ENCODE measurements at places on chromosomes 11 and 22. TPM values are rescaled to one million over a fixed set of nuclear protein-coding genes. Genes with fewer than 3 reads are reported as not detected.
A peak's percentile ranks its signal among the peaks of the same experiment; 100 is the strongest.

DNA sequence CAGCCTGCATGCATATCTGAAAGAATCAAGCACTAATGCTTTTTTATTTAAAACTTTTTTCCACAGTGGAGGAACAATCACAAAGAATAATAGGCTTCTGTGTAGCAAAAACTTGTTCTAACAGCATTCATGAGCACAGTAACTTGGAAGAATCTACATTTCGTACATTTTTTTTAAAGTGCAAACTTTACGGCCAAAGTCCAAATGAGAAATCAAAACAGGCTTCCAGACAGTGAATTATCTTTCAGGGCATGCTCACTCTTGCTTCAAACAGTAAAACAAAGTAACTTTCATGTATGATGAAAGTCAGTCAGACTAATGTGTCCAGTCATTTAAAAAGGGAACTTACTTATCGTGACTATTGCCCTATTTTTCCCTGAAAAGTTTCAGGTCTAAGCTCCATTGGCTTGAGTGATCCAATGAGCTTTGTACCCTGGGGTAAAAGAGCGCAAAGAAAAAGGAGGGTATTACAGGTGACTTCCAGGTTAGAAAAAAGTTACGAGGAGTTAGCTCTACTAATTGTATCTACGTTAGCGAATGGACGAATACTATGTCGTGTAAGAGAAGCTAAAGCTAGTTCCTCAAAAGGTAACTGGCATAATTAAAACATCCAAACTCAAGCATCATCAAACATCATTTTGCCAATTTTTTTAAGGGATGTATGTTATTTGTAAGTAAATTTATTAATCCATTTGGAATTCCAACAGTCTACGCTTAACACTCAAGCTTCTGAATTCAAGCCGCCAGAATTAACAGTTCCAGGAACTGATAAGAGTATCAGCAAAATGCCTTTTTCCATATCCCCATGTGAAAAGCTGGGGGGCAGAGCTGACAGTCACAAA is 1.7 kb downstream of the PICALM start:
- H3K36me3 ChIP-seq = no peaks in the 10 kb centered on the region
- H3K27ac ChIP-seq = peak overlapping the region; percentile 98
- H3K4me1 ChIP-seq = no peaks in the 10 kb centered on the region
- no peaks in the 10 kb centered on the region for H3K27me3 ChIP-seq
- peak overlapping the region; percentile 98 for H3K4me3 ChIP-seq

GRCh38 chr22:30922151-30922611 is 46.4 kb downstream of the MORC2 start:
- no peak overlapping the region for H3K4me3 ChIP-seq
- H3K27me3 ChIP-seq = no peaks in the 10 kb centered on the region
- no peak overlapping the region for H3K27ac ChIP-seq
- peaks cover 34% of the 10 kb centered on the region for H3K36me3 ChIP-seq
- H3K4me1 ChIP-seq = no peaks in the 10 kb centered on the region

NUP50 gene
- polyA plus RNA-seq = 18.8 TPM

GRCh38 chr11:41074318-41074717 is 385.1 kb downstream of the LRRC4C start:
- H3K4me1 ChIP-seq = no peaks in the 10 kb centered on the region
- no peak for DNase-seq
- no peaks in the 10 kb centered on the region for H3K36me3 ChIP-seq
- no peaks in the 10 kb centered on the region for H3K27me3 ChIP-seq
- H3K4me3 ChIP-seq = no peak overlapping the region
- H3K27ac ChIP-seq = no peak overlapping the region

DNA sequence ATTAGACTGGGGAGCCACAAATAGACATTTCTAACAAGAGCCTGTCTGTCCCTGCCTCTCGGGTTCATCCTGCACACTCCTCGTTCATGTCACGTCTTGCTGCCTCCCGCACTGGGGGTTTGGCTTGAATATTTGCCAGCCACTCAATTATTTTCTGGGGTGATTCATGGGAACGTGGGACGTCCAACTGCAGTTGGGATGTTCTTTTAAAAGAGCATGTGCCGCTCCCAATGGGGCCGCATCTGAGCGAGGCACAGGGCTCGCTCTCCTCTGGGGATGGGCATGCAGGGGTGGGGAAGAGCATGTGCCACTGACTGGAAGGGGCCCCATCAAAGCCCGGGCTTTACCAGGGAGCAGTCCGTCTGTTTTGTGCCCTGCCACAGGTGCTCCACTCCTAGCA is 43.4 kb downstream of the PARVG start:
- no peak overlapping the region for H3K4me3 ChIP-seq
- no peaks in the 10 kb centered on the region for H3K36me3 ChIP-seq
- H3K27me3 ChIP-seq = no peaks in the 10 kb centered on the region
- DNase-seq = no peak

DNA sequence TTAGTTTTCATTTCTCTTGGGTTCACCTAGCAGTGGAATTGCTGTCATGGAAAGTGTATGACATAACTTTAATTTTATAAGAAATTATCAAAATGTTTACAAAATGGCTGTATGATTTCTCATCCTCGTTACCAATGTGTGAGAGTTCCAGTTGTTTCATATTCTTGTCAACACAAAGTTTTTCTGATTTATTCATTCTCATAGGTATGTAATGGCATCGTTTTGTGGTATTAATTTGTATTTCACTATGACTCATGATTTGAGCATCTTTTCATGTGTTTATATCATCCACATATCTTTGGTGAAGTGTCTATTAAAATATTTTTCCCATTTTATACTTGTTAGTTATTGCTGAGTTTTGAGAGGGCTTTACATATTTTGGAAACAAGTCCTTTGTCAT is 5.5 kb downstream of the FAM111B start:
- no peak for DNase-seq
- no peak overlapping the region for H3K27ac ChIP-seq

DNA sequence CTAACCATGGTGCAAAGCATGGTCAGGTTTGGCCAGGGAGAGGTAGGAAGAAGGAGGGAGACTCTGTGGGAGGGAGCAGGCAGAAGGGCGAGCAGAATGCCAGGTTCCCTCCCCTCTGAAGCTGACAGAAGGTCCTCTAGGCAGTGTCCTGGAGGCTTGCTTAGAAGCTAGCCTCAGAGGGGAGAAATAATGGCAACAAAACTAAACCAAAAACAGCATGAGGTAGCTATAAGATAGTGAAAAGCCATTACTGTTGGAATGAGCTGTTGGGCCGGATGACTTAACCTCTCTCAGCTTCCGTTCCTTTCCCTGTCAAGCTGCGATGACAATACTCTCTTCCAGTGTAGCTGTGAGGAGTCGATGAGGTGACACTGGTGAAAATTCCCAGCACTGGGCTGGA is 36.6 kb downstream of the RASSF10 start:
- no peaks in the 10 kb centered on the region for H3K27me3 ChIP-seq
- H3K36me3 ChIP-seq = no peaks in the 10 kb centered on the region
- H3K4me1 ChIP-seq = no peaks in the 10 kb centered on the region
- DNase-seq = no peak
- no peak overlapping the region for H3K27ac ChIP-seq

DERL3 gene
- polyA plus RNA-seq = 2.0 TPM

GRCh38 chr11:76783896-76784813 is 999 bp downstream of the TSKU start:
- H3K4me3 ChIP-seq = peak overlapping the region; percentile 91
- no peaks in the 10 kb centered on the region for H3K27me3 ChIP-seq
- H3K4me1 ChIP-seq = no peaks in the 10 kb centered on the region

DNA sequence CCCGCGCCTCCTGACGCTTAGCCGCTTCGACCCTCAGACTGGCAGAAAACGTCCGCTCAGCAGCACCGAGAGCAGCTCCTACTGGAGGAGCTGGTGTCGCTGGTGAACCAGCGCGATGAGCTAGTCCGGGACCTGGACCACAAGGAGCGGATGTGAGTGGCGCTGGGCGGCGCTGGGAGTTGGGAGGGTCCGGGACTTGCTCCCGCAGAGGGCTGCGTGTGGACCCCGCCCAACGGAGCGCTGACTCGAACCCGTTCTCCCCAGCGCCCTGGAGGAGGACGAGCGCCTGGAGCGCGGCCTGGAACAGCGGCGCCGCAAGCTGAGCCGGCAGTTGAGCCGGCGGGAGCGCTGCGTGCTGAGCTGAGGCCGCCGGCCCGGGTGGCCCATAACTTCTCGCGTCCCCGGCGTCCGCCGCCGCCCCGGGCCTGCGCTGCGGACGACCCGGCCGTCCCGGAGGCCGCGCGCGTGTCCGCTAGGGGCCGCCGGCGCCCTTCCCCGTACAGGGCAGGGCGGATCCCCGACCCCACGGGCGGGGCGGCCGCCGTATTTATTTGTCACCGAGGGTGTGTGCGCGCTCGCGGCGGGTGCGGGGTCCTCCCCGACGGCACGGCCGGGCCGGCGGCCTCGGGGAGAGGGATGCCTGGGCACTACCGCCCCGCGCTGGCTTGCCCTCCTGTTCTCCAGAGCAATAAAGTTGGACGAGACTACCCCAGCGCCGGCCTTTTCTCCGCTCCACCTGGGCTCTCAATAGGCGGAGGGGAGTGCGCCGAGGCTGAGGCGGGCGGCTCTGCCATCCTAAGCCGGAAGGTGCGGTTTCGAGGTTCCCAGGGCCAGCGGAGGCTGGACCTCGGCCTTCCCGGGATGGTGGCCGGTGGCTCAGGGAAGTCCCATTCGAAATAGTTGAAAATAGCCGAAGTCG is 3.4 kb downstream of the KCNK7 start:
- H3K4me3 ChIP-seq = peak overlapping the region; percentile 13
- H3K36me3 ChIP-seq = peaks cover 73% of the 10 kb centered on the region
- peaks cover 2% of the 10 kb centered on the region for H3K4me1 ChIP-seq

- no peak overlapping the region for H3K4me3 ChIP-seq
- no peak for DNase-seq
- H3K36me3 ChIP-seq = no peaks in the 10 kb centered on the region
- peaks cover 6% of the 10 kb centered on the region for H3K4me1 ChIP-seq
- no peak overlapping the region for H3K27ac ChIP-seq
These were observed 5.5 kb upstream of the TMPRSS13 start for GRCh38 chr11:117934526-117935307.

GRCh38 chr11:73907191-73907590 is 30.4 kb downstream of the PAAF1 start:
- H3K4me1 ChIP-seq = no peaks in the 10 kb centered on the region
- no peak for DNase-seq
- H3K27me3 ChIP-seq = no peaks in the 10 kb centered on the region
- H3K36me3 ChIP-seq = peaks cover 2% of the 10 kb centered on the region

DNA sequence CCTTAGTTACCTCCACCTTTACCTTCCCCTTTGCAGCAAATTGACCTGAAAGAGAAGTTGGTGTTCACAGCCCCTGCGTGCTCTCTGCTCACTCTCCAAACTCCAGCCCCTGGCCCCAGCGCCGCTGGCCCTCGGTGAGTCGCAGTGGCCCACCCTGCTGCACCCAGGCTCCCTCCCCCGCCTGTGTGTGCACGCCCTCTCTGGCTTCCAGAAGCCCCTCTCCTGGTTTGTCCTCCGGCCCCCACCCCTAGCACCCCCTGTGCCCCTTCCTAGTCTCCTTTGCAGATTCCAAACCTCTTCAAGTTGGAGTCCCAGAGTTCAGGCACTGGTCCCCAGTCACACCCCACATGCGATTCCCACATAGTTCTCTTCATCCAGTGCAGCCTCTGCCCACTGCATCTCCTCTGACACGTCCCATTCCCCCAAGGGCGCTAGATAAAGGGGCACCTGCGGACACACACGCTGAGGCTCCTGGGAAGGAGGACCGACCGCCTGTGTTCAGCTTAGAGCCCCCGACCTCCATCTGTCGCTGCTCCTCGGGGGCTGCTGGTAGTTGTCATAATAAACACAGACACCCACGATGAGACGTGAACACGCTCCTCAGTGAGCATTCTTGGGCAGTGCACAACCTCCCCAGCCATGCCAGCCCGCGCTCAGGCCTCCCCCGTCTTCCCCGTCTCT is 1.5 kb upstream of the PHRF1 start:
- peaks cover 37% of the 10 kb centered on the region for H3K4me1 ChIP-seq
- peaks cover 22% of the 10 kb centered on the region for H3K27me3 ChIP-seq
- H3K4me3 ChIP-seq = peak overlapping the region; percentile 64
- no peak for DNase-seq
- no peaks in the 10 kb centered on the region for H3K36me3 ChIP-seq
- no peak overlapping the region for H3K27ac ChIP-seq

- peak overlapping the region; percentile 84 for H3K4me3 ChIP-seq
- peaks cover 22% of the 10 kb centered on the region for H3K4me1 ChIP-seq
- H3K27me3 ChIP-seq = no peaks in the 10 kb centered on the region
- peak; percentile 79 for DNase-seq
- peaks cover 20% of the 10 kb centered on the region for H3K36me3 ChIP-seq
- H3K27ac ChIP-seq = peak overlapping the region; percentile 85
These were observed 695 bp downstream of the PEX26 start for GRCh38 chr22:18078329-18079041.

GRCh38 chr11:87092159-87092558 is 54.4 kb downstream of the TMEM135 start:
- no peaks in the 10 kb centered on the region for H3K27me3 ChIP-seq
- no peak for DNase-seq
- peaks cover 2% of the 10 kb centered on the region for H3K36me3 ChIP-seq

DNA sequence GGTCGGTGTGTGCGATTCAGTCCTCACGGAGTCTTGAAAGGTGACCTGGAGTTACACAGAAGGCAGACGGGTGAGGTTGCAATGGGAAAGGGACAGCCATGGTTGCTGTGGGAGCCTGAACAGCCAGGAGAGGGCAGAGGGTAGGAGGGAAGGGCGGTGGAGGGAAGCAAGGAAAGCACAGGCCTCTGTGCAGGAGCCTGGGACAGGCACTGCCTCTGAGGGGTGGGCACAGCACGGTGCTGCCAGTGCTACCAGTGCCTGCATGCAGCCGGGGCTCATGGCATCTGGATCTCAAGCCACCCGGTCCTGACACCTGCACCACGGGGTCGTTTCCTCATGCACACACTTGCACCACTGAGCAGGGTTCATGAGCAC is 401.0 kb downstream of the TBC1D22A start:
- no peaks in the 10 kb centered on the region for H3K4me1 ChIP-seq
- no peaks in the 10 kb centered on the region for H3K27me3 ChIP-seq
- H3K36me3 ChIP-seq = no peaks in the 10 kb centered on the region
- no peak for DNase-seq
- H3K27ac ChIP-seq = no peak overlapping the region

- no peak overlapping the region for H3K4me3 ChIP-seq
- no peaks in the 10 kb centered on the region for H3K4me1 ChIP-seq
- H3K27me3 ChIP-seq = no peaks in the 10 kb centered on the region
- no peak overlapping the region for H3K27ac ChIP-seq
These were observed 210.4 kb downstream of the SNX19 start for GRCh38 chr11:130705670-130706421.

GRCh38 chr22:37430941-37431340 is 3.7 kb upstream of the ELFN2 start:
- peaks cover 4% of the 10 kb centered on the region for H3K27me3 ChIP-seq
- H3K4me3 ChIP-seq = no peak overlapping the region
- no peaks in the 10 kb centered on the region for H3K36me3 ChIP-seq
- no peaks in the 10 kb centered on the region for H3K4me1 ChIP-seq
- no peak overlapping the region for H3K27ac ChIP-seq

DNA sequence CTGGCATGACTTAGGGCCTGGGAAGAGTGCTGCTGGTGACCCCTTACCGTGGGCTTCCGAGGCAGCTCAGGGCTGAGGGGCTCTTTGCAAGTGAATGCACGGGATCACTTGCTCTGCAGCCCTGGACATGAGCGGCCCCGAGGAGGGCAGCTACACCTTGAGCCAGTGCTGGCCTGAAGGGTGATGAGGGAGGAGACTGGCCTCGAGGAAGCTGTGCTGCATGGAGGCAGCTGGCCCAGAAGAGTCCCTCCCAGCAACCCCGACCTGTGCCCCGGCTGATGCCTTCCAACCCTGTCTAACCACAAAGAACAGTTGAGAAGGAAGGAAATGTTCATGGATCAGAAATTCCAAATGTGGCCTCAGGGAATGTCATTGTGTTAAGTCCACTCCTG is 45.2 kb downstream of the TBX1 start:
- DNase-seq = no peak
- H3K36me3 ChIP-seq = peaks cover 18% of the 10 kb centered on the region
- H3K27ac ChIP-seq = no peak overlapping the region

- peaks cover 71% of the 10 kb centered on the region for H3K4me1 ChIP-seq
- peak overlapping the region; percentile 88 for H3K27ac ChIP-seq
- DNase-seq = peak; percentile 58
- no peaks in the 10 kb centered on the region for H3K36me3 ChIP-seq
These were observed 1.8 kb downstream of the ARRB1 start for GRCh38 chr11:75349521-75350116.

GSTT2B gene
- 6.7 TPM for polyA plus RNA-seq
